ENCODE measurements at places on chromosomes 5 and 9. TPM values are rescaled to one million over a fixed set of nuclear protein-coding genes. Genes with fewer than 3 reads are reported as not detected.
A peak's percentile ranks its signal among the peaks of the same experiment; 100 is the strongest.

GRCh38 chr9:38345851-38346755 lies 46.4 kb upstream of the ALDH1B1 start:
- DNase-seq = no peak

- no peak for DNase-seq
Measured at GRCh38 chr5:179378441-179379271, 33.4 kb upstream of the ADAMTS2 start.

GRCh38 chr5:72363166-72363802 lies 43.1 kb downstream of the PTCD2 start:
- DNase-seq = no peak

GRCh38 chr9:81529556-81530193 lies 159.7 kb downstream of the TLE1 start:
- no peak for DNase-seq

DNA sequence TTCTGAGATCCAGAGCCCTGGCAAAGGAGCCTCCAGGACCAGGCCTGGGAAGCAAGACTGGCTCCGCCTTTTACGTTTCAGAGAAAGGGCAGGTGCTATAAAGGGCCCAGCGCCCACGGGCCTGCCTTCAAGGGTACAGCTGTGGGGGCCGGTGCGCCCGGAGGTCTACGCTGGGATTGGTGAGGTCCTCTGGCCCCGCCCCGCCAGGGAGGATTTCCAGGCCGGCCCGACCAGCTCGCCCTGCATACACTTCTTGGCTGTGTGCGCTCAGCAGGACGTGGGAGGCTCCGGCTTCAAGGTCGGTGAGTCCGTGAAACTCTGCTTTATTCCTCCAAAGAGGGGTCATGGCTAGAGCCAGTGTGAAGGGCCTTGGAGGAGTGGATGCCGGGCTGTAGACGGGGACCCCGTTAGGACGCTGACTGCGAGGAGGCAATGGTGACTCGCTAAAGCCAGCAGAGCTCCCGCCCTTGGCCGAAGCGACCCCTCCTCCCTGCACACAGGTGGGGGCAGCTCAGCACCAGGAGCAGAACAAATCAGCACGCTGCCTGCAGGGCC lies at the start of gene CKMT2:
Gene CKMT2 (plus strand): TSS at position 243 of the 555 bp plus-strand sequence. CDS start 17,811 bp downstream, outside the sequence.
- peak; percentile 90 for DNase-seq

- no peak for DNase-seq
Measured at GRCh38 chr5:132026516-132027008, 15.1 kb upstream of the ACSL6 start.

- no peak for DNase-seq
Measured at GRCh38 chr5:71880536-71880935, 161.5 kb downstream of the CARTPT start.

DNA sequence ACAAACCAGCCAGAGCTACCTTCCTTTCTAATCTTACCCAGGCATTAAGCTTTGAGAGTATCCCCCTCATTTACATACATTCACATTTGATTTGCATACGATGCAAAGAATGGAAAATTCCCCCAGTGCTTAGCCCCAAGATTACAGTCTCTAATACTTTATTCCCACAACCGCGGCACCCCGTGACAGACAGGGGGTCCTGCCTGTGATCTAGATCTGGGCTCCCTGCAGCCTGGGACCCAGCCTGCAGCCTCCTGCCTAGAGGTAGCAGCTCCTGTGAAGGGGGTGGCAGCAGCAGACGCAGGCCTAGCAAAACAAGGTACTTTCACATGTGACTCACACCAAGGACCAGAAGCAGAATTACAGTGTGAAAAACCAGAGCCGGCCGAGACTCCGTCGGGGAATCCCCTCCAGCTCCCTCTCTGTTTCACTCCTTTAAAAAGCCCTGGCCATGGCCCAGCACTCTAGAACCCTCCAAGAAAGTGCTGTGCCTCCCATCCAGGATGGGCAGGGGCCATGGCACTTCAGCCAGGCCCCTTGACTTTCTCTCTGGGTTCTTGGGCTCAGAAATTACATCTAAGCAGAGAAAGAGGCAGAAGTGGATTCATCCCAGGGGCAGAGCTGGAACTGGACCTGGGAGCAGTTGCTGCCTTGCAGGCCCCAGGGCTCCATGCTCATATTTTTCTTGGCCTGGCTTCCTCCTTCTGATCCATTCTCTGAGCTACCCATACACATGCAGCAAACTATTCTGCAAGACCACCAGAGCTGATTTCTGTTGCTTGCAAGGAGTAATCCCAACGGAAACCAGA lies 14.0 kb upstream of the TCF7 start:
- DNase-seq = no peak

The BTNL3 gene
- total RNA-seq = not detected

DNA sequence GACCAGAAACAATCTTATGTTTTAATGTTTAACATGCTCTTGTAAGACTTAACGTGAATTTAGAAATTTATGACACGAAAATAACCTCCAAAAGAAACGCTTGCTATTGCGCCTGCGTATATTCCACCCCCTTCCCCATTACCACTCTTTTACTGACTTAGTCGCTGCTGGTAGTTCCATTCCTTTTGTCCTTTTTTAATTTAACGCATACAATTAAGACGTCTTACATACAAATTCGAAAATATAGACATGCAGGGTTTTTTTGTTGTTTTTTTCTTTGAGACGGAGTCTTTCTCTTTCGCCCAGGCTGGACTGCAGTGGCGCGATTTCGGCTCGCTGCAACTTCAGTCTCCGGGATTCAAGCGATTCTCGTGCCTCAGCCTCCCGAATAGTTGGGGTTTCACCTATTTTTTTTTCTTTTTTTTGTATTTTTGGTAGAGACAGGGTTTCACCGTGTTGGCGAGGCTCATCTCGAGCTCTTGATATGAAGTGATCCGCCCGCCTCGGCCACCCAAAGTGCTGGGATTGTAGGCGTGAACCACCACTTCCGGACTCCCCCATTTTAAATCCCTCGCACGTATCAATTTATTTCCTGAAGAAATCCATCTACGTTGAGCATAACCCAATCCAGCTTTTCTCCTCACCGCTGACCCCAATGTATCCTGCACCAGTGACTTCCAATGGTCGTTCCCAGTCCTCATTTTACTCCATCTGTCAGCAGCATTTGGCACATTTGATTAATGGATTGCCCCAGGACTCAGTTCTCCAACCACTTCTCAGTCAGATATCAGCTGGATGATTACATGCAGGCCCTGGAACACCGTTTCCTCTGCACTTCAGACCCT lies 684 bp upstream of the MED7 start:
- peak; percentile 50 for DNase-seq

DNA sequence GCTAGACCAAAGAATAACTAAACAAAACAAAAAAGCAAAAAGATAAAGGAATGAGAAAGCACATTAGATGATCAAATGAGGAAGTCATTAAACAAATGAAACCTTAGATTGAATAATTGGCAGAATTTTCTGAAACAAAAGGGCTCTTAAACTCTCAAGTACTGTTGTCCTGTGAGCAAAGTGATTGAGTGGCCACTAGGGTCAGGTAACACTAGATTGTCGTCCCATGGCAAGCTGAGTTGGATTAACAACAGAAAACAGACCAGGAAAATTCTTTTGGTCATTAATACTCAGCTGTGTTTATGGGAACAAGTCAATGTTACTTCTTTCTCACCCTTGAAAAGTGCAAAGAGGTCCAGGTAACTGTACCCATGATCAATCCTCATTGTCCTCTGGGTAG lies 81.6 kb upstream of the MRPS30 start:
- no peak for DNase-seq

- DNase-seq = no peak
Measured at GRCh38 chr5:38341056-38341455, 82.7 kb downstream of the EGFLAM start.

DNA sequence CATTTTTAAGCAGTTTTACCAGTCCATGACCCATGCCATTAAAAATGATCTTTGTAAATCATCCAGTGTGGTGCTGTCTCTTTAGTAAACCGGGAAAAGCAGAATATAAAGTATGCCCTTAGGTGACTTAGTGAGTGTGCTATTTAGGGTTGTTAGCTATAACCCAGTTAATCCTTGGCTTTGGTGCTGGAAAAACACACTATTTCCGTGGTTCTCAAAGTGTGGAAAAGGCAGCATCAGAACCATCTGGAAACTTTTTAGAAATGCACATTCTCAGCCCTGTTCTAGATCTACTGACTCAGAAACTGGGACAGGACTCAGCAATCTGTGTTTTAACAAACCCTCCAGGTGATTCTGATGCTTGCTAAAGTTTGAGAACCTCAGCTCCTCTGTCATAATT lies 123.6 kb upstream of the ZNF608 start:
- DNase-seq = no peak

The PPP2R2B gene
- total RNA-seq = 1.6 TPM

The MCC gene
- 14.9 TPM for total RNA-seq
